ENCODE measurements at places on chromosomes 6 and 20.

DNA sequence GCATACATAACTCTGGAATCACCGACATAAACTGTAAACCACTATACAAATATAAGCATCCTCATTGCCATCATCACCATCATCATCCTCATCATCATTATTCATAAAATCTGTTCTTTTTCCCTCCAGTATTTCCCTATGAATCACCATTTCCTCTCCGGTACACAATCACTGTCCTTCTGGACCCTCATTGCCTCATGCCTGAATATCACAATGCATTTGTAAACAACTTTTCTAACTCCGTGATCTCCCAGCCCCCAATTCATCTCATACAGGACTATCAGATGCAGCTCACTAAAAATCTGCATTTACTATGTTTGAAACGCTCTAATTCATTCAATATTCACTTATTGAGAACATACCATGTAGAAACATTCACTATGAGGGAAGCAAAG is 339.7 kb downstream of the TBC1D32 start:
- no peak for DNase-seq

DNA sequence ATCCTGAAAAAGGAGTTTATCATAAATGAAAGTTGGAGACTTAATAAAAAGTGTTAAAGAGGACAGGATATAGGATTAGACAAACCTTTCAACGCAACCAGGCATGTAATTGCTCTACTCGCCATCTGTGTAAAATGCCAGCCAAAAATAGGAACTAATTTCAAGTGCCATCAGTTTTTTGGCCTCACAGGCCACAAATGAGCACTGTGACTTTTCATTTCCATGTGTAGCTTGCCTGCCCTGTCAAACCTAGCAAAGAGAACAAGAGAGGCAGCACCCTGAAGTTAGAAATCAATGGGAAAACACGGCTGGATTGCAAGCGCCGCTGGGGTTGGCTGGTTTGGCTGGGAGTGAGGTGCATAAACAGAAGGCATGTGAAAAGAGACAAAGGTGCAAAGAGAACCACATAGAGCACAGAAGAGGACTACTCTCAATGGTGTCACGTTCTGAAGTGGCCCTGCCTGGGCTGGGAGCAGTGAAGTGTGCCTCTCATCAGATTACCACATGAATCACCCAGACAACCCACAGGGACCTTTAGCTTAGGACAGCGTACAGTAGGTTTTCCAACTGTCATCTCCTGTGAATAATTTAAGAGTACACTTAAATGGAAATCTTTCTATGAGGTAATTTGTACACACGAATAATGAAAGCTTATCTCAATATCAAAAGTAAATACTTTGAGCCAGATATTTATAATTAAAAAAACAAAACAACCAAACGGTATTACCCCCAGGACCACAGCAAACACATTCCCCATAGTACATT is 78.0 kb upstream of the NHSL1 start:
- DNase-seq = no peak

DNA sequence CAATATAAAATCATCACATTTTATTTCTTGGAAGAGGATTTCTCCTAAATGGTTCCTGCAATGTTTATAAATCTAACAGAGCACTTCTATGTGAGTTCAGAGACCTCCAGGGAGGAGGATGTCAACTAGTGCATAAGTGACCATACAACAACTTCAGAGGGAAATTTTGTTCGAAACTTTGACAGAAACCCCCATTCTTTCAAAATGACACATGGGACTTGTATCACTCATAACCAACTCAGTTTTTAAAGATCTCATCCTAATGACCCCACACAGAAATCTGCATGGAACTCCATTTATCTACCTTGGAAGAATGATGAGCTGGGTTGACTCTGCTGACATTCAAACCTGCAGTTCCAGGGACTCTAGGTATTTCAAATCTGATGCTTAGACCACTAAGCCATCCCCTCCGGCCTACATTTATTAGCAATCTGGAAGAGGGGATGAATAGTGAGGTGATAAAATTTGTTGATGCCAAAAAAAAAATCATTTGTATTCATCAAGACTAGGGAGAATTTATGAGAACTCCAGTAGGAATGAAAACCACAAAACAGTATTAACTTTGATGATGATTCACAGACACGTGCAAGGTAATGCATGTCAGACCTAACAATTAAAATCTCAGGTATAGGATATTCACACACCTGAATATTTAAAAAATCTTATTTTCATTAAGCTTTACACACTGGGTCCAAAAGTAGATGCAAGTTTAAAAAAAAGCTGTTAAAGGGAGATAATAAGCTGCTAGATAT is 153.0 kb downstream of the REV3L start:
- no peak for DNase-seq

DNA sequence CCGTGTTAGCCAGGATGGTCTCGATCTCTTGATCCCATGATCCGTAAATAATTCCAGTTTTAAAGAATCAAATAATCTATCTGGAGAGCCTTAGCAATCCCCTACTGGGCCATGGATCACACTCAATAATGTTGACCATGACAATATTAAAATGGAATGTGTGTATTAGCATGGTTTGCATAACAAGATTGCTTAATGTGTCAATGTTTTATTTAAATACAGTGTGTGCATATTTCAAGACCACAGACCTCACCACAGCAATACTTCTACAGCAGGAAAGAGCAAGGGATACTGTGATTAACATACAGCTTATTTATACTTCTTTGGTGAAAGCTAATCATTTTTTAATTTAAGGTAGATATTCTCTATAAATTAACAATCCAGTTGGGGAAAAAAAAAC is 470.4 kb downstream of the TFAP2B start:
- no peak for DNase-seq

DNA sequence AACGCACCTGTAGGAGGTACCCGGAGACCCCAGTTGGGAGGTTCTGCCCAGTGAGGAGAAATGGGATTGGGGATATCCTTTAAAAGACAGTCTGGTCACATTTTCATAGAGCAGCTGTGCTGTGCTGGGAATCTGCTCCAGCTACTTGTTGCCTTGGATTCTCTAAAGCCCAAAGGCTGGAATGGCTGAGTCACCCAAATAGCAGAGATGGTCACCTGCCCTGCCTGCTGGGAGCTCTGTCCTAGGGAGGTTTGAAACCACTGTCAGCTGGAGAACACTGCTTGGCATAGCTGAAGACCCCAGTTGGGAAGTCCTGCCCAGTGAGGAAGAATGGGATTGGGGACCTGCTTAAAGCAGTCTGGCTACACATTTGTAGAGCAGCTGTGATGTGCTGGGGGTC is 34.8 kb upstream of the TFB1M start:
- DNase-seq = no peak

GRCh38 chr6:9335431-9335830 is 900.1 kb upstream of the SLC35B3 start:
- no peak for DNase-seq

- DNase-seq = no peak
Measured at GRCh38 chr6:170093276-170093657, 197.6 kb downstream of the DLL1 start.

- no peak for DNase-seq
Measured at GRCh38 chr6:158762787-158763433, 56.3 kb downstream of the EZR start.

DNA sequence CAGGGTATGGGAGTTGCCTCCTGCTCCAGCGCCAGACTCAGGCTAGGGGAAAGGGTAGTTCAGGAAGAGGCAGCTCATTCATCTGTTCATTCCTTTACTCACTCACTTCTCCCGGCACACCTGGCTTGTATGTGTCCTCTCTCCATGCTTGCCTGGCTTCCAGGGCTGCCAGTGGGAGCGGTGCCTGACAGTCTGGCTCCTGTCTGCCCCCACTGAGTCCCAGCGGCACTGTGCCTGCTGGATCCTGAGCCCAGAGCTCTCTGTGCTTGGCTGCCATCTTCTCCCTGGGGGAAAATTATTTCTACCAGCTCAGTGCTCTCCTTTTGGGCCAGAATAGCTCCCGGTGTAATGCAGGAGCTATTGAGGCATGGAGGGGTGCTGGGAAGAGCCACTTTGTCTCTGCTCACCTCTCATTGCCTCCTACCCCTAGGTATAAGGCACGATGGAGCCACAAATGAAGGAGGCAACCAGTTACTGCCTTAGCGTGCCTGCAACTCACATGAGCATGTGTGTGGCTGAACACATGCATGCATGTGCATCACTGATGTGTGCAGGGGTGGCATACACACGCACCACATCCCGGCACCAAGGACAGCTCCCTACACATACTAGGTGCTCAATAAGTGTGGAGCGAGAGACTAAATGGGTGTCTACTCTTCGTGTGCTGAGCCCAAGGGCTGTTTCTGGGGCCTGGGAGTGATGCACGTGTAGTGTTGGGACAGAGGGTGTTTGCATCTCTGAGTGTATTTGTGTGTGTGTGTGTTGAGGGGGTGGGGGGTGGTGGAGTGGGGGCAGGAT is 46.6 kb downstream of the CDH22 start:
- peak; percentile 13 for DNase-seq

DNA sequence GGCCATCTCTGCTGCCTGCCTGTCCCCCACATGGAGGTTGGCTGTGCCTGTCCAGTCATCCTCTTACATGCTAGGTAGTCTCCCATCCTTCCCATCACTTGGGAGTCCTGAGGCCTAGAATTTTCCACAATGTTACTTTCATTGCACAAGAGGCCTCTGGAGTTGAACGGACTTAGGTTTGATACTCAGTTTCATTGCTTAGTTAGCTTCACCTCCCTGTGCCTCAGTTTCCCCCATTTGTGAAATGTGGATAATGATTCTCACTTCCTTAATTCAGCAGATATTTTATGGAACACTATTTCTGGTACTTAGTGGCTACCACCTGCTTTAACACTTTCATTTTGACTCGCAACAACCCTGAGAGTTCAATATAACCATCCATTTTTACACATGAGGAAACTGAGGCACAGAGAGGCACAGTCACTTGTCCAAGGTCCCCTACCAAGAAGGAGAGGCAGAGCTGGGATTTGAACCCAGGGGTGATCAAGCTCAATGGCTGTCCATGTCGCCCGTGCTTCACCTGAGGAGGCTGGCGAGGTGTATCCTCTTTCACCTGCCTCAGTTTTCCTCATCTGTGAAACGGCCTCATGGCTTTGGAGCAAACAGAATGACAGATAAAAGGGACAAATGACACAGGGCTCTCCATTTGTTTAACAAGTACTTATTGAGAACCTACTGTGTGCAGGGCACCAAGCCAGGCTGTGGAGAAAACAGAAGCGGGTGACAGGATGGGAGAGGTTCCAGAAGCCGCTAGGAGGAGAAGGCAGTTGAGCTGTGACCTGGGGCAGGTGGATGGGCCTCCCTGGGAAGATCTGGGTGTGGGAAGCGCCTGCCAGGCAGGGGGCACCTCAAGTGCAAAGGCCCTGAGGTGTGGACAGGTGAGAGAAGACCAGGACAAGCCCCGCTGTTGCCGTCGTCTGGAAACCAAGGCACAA is 154.3 kb upstream of the PTPN1 start:
- DNase-seq = no peak

DNA sequence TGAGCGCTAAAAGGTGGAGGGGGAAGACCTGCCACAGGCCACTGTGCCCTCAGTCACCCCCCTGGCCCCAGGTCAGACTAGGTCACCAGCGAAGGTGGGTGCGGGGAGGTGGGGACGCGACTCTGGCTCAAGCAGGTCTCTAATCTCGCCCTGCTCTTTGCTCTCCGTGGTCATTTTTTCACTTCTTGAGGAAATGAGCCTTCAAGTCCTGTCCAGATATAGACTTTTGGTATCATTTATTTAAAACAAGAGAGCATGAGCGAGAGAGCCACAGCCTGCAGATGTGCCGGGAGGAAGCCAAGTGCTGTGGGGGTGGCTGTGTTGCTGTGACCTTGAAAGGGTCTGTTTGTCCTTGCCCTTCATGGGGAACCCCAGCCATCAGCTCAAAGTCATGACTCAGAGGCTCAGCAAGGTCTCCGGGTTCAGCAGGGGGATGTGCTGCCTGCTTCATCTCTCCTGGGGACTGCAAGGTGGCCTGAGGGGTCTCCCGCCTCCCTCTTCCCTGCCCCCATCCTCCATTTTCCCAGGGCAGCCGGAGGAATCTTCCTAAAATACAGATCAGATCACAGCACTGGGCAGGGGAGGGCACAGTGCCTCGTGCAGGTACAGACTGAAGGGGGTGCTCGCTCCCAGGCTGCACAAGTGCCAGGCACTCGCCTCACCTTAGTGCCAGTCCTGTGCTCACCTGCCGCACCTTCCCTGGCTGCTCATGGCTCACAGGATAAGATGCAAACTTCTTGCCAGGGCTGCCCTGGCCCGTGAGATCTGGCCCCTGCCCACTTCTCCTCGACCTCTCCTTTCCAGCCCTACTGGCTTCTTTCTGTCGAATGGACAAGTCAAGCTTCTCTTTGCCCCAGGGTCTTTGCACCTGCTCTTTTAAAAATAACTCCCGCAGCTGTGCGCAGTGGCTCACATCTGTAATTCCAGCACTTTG is 26.5 kb downstream of the SULF2 start:
- no peak for DNase-seq

DNA sequence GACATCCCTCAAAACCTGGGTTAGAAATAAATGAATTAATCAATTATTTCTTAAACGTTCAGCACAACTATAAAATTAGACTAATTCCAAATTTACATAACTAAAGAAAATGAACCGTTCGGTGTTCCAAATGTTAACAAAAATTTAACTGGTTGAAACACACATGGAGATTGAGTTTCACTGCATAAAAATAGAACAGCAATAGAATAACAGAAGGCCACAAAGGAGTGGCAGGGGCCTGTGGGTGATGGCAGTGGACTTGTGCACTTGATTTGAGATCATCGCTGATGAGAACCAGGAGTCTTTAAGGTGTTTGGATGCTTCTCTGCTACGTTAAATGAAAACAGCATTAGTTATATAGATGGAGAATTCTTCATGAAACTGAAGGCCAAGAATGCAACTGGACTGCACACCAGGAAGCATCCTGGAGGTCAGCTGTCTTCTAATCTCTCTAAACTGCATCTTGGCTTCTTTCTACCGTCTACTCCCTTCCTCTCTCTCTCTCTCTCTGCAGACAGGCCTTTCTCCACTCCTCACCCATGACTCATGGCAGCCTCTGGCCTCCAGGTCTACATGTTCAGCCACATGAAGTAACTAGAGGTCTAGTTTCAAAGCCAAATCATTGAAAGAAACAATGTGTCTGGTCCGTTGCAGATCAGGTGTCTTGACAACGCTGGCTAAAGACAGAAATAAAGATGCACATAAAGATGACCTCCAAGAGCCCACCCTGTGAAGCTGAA is 111.3 kb downstream of the SIM1 start:
- DNase-seq = no peak

DNA sequence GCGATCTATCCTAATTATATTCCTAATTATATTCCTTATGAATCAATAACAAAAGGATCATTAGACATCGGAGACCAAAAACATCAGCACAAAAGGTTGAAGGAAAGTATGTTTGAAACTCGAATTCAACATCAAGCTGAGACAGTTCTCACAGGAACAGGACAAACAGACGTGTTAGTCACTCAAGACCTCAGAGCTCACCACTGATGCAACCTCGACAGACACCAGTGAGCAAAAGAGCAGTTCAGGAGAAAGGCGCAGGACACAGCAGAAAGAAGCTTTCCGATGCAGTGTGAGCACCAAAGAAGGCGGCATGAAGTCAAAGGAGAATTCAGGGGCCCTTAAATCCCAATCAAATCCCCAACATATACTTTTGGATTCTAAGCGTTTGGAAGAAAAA is 6.3 kb upstream of the RAMACL start:
- DNase-seq = no peak

Data from C1 segment of cervical spinal cord (tissue), 14 donors.